ENCODE measurements at places on chromosomes 7 and 10.

- DNase-seq, result no peak
These were observed 299.4 kb downstream of the DNAJB9 start for GRCh38 chr7:108869070-108869469.

DNA sequence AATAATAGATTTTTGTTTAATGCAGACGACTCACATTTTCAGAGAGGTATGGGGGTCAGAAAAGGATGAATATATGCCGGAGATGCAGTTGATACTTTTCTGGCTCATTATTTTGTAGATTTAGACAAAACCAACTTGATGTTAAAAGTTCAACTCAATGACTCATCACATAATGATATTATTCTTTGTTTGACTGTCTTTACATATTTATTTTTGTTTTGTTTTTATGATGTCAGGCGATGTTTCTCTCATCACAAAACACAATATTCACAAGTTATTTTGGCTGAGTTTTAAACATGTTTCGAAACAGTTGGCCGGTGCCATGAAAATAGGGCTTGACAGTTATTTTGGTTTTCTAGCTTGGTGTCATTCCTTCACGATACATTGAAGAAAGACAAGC is 1.3 kb downstream of the GJD4 start:
- DNase-seq, result no peak

GRCh38 chr7:138276891-138277290 is 183.2 kb upstream of the TRIM24 start:
- DNase-seq, result no peak

DNA sequence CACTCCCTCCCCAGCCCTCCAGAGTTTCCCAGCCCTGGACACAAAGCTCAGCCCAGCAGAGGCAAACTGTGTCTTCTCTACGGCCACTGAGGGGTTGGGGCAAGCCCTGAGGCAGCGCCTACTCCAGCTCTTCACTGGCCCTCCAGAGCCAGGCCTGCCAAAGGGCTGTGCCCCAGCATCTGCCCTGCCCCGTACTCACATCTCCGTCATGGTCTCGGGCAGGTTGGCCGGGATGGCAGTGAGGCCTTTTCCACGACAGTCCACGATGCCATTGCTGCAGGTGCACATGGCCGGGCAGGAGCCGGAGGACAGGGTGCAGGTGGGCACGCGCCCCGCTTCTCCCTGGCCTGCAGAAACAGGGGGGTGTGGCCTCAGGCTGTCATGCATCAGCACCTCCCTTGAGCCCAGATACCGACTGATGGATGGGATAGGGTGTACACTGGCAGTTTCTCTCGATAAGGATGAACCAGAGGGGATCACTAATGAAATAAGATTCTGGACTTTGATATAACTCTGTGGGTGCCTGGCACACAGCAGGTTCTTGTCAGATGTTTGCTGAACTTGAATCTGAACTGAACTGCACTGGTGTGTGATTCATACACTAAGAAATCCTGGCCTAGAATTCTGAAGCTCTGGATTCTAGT is 125.2 kb downstream of the SLIT1 start:
- DNase-seq, result no peak

DNA sequence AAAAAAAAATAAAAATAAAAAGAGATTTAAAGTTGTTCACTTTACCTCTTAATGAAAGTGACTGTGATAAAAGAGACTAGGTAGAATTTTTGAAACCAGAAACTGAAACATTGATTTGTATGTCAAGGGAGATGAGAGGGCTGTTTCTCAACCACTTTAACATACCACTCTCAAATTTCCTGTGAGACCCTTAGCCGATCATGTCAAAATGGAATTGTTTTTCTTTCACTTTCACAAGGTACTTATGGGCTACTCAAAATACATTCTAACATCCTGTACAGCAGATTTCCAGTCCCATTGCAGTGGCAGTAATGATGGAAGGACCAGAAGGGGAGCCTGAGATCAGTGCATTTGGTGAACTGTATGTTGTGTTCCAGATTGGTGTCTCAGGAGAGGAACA is 261.2 kb downstream of the PPP1R3A start:
- no peak for DNase-seq

- DNase-seq, result peak; percentile 45
These were observed 81.0 kb downstream of the PPP1R3C start for GRCh38 chr10:91551856-91552255.

GRCh38 chr10:5566614-5567013 is 41.9 kb downstream of the CALML3 start:
- DNase-seq, result no peak

GRCh38 chr7:92614660-92615174 is 24.5 kb upstream of the FAM133B start:
- DNase-seq, result no peak

DNA sequence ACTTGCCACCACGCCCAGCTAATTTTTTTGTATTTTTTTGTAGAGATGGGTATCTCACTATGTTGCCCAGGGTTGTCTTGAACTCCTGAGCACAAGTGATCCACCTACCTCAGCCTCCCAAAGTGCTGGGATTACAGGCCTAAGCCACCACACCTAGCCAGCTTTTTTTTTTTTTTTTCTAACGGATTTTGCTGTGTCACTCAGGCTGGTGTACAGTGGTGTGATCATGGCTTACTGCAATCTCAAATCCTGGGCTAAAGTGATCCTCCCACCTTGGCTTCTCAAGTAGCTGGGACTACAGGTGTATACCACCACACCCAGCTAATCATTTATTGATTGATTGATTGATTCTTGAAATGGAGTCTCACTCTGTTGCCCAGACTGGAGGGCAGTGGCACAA is 106.0 kb upstream of the TRIM24 start:
- DNase-seq, result no peak

DNA sequence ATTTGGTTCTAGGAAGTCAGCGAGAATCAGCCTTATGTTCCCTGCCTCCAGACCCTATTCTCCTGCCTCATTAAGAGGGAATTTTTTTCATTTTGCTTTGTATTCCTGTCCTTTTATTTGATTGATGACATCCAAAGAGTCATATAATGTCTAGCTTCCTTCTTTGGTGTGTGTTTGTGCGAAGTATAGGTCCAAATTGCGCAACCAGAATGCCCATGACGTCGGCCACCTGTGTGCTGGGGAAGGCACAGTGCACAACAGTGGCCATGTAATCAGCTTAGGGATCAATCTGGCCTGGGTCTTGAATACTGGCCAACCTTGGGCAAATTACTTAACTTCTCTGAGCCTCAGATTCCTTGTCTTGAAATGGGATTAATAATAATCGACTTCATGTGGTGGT is 206.2 kb downstream of the VTI1A start:
- no peak for DNase-seq

DNA sequence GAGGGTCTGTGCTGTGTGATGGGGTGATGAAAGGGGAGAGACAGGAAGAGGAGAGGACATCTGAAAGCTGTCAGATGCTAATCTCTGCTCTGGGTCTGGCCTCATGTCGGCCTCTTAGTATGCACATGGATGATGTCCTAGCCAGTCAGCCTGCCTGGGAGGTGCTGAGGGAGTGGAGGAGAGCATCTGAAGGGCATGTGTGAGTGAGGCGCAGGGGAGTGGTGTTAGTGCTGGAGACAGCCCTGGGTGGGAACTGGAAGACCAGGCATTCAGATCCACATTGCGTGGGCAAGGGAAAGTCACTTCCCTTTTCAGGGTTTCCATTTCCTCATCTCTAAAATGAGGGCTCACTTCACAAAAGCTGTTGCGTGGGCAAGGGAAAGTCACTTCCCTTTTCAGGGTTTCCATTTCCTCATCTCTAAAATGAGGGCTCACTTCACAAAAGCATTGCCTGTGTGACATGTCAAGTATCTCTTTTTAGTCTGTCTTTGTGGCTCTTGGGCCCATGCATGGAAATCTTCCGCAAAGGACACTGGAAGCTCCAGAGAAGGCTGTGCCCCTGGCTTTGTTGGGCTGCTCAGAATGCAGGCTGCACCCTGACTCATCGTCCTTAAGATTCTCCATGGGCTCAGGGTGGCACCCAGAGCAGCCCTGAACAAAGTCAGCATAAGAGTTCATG is 10.0 kb downstream of the SFTPD start:
- DNase-seq, result no peak

DNA sequence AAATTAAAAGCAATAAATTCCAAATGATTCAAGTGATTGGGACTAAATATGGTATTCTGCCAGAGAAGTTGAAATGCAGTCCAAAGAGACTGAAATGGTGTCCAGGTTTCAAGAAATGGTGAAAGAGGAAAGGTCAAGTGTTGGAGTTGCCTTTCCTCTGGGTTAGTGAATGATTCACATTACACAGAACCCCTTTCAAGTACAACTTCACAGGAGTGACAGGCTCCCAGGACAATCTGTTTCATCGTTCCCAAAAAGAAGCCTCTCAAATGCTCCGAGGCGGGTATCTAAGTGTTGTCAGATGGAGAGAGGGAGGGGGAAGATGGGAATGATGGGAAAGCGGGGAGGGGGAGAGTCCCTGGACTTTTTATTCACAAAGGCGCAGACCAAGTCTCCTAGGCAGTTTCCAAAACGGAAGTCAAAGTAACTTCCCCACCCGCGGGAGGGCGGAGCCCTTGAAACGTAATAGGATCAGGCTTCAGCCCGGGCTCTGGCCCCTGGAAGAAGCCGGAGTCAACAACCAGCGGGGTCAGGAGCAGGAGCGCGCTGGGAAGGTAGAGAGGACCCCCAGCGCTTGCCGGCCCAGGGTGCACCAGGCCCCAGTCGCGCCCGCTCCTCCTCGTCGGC is 754 bp downstream of the SLC25A13 start:
- peak; percentile 29 for DNase-seq

GRCh38 chr7:151844071-151844824 is 32.7 kb downstream of the PRKAG2 start:
- DNase-seq, result no peak

GRCh38 chr10:124470544-124471434 is 9.2 kb downstream of the LHPP start:
- DNase-seq, result no peak

GRCh38 chr10:132933308-132934042 is 8.9 kb downstream of the CFAP46 start:
- no peak for DNase-seq

- DNase-seq, result no peak
These were observed 173.4 kb upstream of the KLF14 start for GRCh38 chr7:130907439-130907838.
